ENCODE measurements at places on chromosomes 4 and X.

- DNase-seq: no peak
Observed at GRCh38 chr4:183333202-183333601, 11.0 kb upstream of the CLDN24 start.

DNA sequence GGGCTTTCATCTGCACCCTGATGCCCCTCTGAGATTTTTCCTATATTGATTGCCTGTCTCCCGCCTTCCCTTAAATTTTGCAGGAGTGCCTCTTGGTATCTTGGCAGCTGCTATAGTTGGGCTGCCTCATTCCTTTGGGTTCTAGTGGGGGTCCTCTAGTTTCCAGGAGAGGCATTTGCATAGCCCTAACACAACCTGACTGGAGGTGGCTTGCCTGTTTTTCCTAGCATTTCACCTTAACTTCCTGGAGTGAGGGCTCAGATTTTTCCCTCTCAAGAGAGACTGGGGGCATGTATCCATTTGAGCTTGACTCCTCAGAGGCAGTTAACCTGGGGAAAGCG, 46.0 kb downstream of the UGT2A3 start:
- no peak for DNase-seq

DNA sequence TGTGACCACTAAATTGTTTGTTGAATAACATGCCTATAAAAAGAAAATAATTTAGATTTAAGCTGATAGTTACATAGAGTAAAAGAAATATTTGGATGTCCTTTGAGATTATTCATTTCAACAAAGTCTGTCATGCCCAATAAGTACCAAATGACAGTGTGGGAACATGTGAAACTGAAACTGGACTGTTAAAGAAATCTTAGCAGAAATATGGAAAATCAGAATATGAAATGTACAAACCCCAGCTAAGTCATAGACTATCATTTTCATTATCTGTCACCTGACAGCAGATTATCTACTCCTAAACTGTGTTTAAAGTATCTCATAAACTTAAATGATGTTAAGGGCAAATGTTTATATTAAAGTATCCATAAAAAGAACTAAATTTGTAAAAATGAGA, 437.8 kb upstream of the FAM241A start:
- DNase-seq: no peak

GRCh38 chrX:124240422-124240821, 92.0 kb upstream of the TEX13D start:
- no peak for DNase-seq

DNA sequence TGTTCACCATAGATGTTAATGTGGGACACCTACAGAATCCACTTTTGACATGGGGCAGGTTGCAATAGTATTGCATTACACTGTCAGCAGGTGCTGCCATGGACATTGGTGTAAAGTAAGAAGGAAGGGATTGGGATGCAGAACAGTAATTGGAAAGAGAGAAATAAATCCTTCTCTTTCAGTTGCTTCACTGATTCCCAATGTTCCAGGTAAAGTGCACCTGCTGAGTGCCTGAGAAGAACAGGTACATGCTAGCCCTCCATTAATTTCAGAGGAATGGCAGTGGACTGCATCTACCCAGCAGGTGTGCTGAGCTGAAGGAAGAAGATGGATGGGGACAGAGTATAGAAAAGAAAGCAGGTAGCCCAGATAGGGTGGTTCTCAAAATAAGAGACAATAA, 248.5 kb downstream of the TENM3 start:
- no peak for DNase-seq

- DNase-seq: no peak
Observed at GRCh38 chr4:159778298-159778697, 675.4 kb downstream of the RAPGEF2 start.

DNA sequence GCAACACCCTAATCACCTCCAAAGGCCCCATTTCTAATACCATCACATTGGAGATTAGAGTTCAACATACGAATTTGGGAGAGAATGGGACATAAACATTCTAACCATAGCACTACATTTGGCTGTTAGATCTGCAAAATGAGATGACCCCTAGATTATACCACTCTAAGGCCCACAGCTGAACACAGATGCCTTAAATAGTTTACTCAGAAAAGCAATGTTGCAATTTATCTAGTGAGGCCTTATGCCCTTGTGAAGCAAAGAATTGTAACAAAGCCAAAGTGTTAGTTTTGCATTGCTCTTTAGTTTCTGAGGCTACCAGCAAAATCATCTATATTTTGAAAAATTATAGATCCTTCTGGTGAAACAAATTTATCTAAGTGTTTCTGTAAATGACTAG, 31.6 kb upstream of the ARHGEF6 start:
- no peak for DNase-seq

DNA sequence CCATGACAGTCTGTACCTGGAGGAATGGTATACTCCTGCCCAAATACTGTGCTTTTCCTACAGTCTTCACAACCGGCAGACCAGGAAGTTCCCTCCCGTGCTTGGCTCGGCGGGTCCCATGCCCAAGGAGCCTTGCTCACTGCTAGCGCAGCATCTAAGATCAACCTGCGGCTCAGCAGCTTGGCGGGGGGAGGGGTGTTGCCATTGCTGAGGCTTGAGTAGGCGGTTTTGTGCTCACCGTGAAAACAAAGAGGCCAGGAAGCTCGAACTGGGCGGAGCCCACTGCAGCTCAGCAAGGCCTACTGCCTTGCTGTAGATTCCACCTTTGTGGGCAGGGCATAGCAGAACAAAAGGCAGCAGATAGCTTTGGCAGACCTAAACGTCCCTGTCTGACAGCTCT, 152.7 kb downstream of the TEX11 start:
- DNase-seq: no peak

- no peak for DNase-seq
Observed at GRCh38 chr4:180058691-180059215, 2184.4 kb upstream of the TENM3 start.

Measured in hematopoietic multipotent progenitor cell treated with erythropoietin and hydrocortisone succinate and interleukin-3 and kit ligand, for 15 days (in vitro differentiated cells).